ENCODE measurements at places on chromosomes 13 and 19. TPM values are rescaled to one million over a fixed set of nuclear protein-coding genes. Genes with fewer than 3 reads are reported as not detected.
A peak's percentile ranks its signal among the peaks of the same experiment; 100 is the strongest.

DNA sequence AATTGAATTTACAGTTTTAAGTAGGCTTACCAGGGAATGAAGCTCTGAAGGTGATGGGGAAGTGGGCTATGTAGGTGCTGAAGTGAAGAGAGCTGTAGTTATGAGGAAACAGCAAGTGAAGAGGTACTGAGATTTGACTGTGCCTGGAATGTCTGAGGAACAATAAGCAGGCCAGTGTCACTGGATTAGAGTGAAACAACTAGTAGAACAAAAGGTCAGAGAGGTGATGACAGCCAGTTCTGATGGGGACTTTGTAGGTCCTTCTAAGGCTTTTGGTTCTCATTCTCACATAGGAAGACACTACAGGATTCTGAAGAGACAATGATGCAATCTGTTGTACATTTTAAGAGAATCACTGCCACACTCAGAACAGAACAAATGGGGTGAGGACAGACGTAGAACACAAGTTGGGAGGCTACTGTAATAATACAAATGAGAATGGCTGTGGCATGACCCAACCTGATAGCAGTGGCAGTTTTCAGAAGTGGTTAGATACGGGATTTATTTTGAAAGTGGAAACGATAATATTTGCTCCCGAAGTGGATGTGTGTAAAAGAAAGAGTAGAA lies 130.8 kb downstream of the MYCBP2 start:
- DNase-seq, result peak; percentile 33
- H3K4me1 ChIP-seq, result no peaks in the 10 kb centered on the region
- H3K27ac ChIP-seq, result no peak overlapping the region
- no peaks in the 10 kb centered on the region for H3K27me3 ChIP-seq

ANGPTL8 gene
- not detected for total RNA-seq

- no peak overlapping the region for H3K4me3 ChIP-seq
- peaks cover 3% of the 10 kb centered on the region for H3K4me1 ChIP-seq
- H3K27ac ChIP-seq, result no peak overlapping the region
- H3K36me3 ChIP-seq, result no peaks in the 10 kb centered on the region
- H3K27me3 ChIP-seq, result no peaks in the 10 kb centered on the region
- DNase-seq, result no peak
These were observed 45.0 kb downstream of the SLC7A1 start for GRCh38 chr13:29550430-29550988.

- H3K4me3 ChIP-seq, result no peak overlapping the region
- peaks cover 7% of the 10 kb centered on the region for H3K4me1 ChIP-seq
- no peak overlapping the region for H3K27ac ChIP-seq
- H3K27me3 ChIP-seq, result no peaks in the 10 kb centered on the region
- H3K36me3 ChIP-seq, result no peaks in the 10 kb centered on the region
These were observed 560.4 kb downstream of the GPC6 start for GRCh38 chr13:93786846-93787489.

DNA sequence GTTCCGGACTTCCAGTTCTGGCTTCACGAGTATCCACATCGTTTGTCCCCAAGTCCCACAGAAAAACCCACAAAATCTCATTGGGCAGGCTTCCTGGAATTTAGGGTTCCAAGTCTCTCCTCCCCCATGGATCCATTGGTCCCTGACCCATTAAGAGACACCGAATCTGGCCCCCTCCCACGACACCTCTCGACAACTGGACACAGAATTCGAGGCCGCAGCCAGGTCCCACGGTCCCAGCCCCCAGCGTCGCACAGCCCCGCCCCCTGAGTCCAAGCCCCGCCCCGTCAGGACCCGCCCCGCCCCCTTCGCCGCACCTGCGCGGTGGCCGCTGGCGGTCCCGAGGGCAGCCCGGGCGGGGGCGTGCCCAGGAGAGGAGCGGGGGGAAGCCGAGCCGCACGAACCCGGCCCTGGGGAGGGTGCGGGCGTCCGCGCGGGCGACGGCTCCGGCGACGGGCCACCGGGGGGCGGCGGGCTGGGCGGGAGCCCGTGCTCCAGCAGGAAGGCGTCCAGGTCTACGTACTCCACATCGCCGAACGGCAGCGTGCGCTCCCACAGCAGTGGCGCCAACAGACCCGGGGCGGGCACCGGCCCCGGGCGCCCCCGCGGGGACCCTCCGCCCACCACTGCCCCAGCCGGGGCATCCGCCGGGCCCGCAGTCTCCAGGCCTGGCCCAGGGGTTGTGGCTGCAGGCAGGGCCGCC lies 1.8 kb downstream of the DBP start:
- H3K4me1 ChIP-seq, result peaks cover 25% of the 10 kb centered on the region
- H3K27ac ChIP-seq, result no peak overlapping the region
- peak overlapping the region; percentile 87 for H3K4me3 ChIP-seq
- no peaks in the 10 kb centered on the region for H3K36me3 ChIP-seq
- no peaks in the 10 kb centered on the region for H3K27me3 ChIP-seq

DNA sequence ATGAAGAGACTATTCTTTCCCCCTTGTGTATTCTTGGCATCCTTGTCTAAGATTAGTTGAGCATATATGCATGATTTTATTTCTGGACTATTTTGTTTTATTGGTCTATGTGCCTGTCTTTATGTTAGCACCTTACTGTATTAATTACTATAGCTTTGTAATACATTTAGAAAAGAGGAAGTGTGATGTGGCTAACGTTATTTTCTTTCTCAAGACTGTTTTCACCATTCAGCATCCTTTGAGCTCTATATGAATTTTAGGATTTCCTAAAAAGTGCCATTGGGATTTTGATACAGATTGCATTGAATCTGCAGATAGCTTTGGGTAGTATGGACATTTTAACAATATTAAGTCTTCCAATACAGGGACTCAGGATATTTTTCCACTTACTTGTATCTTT lies 37.5 kb upstream of the PCDH20 start:
- H3K4me3 ChIP-seq, result no peak overlapping the region
- no peaks in the 10 kb centered on the region for H3K36me3 ChIP-seq
- H3K27me3 ChIP-seq, result no peaks in the 10 kb centered on the region
- H3K27ac ChIP-seq, result no peak overlapping the region

DNA sequence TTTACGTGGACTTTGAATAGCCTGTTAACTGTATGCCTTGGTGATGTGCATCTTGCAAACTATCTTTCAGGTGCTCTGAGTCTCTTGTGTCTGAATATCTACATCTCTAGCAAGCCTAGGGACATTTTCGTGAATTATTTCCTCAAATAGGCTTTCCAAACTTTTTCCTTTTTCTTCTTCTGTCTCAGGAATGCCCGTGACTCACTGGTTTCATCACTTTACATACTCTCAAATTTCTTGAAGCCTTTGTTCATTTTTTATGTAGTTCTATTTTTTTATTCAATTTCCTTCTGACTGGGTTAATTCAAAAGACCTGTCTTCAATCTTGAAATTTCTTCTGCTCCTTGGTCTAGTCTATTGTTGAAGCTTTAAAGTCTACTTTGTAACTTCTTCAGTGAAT lies 332.2 kb downstream of the OXGR1 start:
- no peak for DNase-seq
- no peak overlapping the region for H3K4me3 ChIP-seq
- no peak overlapping the region for H3K27ac ChIP-seq
- H3K36me3 ChIP-seq, result no peaks in the 10 kb centered on the region
- no peaks in the 10 kb centered on the region for H3K27me3 ChIP-seq
- no peaks in the 10 kb centered on the region for H3K4me1 ChIP-seq

- H3K27me3 ChIP-seq, result peaks cover 9% of the 10 kb centered on the region
- DNase-seq, result no peak
- H3K4me1 ChIP-seq, result peaks cover 5% of the 10 kb centered on the region
- no peaks in the 10 kb centered on the region for H3K36me3 ChIP-seq
These were observed 174.0 kb downstream of the DCT start for GRCh38 chr13:94305463-94305862.

GRCh38 chr13:43905435-43906031 lies 25.8 kb downstream of the LACC1 start:
- no peak overlapping the region for H3K27ac ChIP-seq
- H3K27me3 ChIP-seq, result no peaks in the 10 kb centered on the region
- H3K36me3 ChIP-seq, result no peaks in the 10 kb centered on the region
- DNase-seq, result peak; percentile 80
- H3K4me3 ChIP-seq, result no peak overlapping the region

- H3K4me3 ChIP-seq, result no peak overlapping the region
- H3K36me3 ChIP-seq, result no peaks in the 10 kb centered on the region
- peaks cover 3% of the 10 kb centered on the region for H3K4me1 ChIP-seq
- no peaks in the 10 kb centered on the region for H3K27me3 ChIP-seq
These were observed 98.0 kb downstream of the FOXO1 start for GRCh38 chr13:40568246-40569023.

ZNF177 gene
- 20.9 TPM for total RNA-seq

STOML3 gene
- 0.21 TPM for total RNA-seq

- no peaks in the 10 kb centered on the region for H3K4me1 ChIP-seq
- no peak overlapping the region for H3K4me3 ChIP-seq
- DNase-seq, result peak; percentile 62
- no peak overlapping the region for H3K27ac ChIP-seq
- no peaks in the 10 kb centered on the region for H3K36me3 ChIP-seq
- no peaks in the 10 kb centered on the region for H3K27me3 ChIP-seq
These were observed 43.9 kb downstream of the SIAH3 start for GRCh38 chr13:45807520-45808099.

DNA sequence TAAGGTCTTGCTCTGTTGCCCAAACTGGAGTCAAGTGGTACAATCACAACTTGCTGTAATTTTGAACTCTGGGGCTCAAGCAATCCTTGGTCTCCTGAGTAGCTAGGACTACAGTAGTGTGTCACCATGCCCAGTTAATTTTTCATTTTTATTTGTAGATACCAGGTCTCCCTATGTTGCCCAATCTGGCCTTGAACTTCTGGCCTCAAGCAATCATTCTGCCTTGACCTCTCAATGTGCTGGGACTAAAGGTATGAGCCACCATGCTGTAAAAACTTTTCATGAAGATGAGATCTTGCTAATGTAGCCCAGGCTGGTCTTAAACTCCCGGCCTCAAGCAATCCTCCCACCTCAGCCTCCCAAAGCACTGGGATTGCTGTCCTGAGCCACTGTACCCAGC lies 15.1 kb upstream of the NAA16 start:
- H3K4me3 ChIP-seq, result no peak overlapping the region
- H3K27me3 ChIP-seq, result no peaks in the 10 kb centered on the region
- no peaks in the 10 kb centered on the region for H3K4me1 ChIP-seq
- H3K27ac ChIP-seq, result no peak overlapping the region

DNA sequence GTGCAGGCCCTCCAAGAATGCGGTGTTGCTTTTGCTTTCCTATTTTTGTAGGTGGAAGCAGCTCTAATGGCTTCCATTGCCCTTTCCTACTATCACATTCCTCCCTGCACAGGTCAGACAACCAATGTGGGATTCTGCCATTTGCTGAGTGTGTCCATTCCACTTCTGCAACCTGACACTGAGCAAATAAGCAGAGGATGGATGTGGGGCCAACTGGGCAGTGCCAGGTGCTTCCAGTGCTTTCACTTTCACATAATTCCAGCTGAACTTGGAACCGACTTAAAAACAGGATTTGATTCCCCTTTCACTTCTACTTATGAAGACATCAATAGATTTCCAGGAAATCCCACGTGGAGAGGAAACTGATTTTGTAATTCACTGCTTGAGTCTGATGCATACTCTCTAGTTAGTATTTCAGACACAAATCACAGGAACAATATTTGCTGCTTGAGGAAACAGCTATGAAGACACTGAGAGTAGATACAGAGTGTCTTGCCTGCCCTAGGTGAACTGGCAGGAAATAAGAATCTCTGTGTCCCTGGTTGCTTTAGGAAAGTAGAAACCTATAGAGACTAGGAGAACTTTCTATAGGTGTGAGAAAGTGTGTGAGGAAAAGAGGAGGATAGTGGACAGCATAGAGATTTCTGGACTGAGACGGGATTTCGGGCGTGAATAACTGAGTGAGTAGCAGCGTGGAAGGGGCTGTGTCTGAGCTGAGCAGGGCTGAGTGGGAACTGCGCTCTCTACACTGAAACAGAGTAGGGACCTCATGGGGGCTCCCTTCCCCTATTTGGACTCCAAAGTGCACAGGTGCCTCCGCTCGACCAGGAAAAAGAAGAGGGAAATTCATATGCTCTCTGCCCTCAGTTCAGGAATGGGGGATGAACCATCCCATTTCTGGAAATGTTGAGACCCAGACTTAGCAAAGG lies 22.5 kb downstream of the LGALS16 start:
- H3K4me3 ChIP-seq, result no peak overlapping the region
- no peaks in the 10 kb centered on the region for H3K36me3 ChIP-seq
- no peak overlapping the region for H3K27ac ChIP-seq

DNA sequence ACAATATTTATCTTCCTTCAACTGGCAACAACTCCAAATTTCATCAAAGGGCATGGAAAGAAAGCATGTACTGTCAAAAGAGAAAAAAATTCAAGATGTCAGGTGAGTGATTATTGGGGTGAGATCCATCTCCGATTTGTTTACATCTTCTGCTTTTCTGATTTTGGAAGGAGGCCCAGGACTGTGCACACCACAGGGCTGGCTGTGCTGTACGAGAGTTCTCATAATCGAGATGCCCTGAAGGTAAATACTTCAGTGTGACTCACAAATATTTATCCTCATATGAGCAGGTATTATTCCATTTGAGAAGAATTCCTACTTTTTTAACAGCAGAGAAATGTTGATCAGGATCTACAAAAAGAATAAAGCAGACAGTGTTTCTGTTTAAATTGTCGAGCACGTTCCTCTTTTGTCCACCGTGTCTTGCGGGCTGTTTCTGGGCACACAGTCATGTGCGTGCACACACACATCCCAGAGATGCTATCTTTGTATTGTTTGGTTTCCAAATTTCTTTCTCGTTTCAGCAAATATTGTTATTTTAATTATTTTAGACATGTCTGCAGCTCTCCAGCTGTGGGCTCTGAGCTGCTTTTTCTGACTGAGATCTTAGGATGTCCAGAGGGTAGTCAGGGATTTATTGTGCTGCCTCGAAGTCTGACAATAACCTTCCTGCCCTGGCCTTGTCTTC lies 103.8 kb downstream of the KL start:
- no peaks in the 10 kb centered on the region for H3K27me3 ChIP-seq
- H3K36me3 ChIP-seq, result no peaks in the 10 kb centered on the region
- no peak for DNase-seq
- peaks cover 7% of the 10 kb centered on the region for H3K4me1 ChIP-seq
- H3K4me3 ChIP-seq, result no peak overlapping the region

DNA sequence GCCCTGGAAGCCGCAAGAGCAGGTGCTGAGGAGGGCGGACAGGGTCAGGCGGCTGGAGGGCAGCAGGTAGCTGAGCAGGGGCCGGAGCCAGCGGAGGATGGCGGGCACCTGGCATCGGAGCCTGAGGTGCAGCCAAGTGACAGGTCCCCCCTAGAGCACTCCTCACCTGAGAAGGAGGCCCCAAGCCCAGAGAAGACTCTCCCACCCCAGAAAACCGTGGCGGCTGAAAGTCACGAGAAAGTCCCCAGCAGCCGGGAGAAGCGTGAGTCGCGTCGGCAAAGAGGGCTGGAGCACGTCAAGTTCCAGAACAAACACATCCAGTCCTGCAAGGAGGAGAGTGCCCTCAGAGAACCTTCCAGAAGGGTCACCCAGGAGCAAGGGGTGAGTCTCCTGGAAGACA lies 20.5 kb upstream of the USE1 start:
- DNase-seq, result no peak
- H3K27ac ChIP-seq, result no peak overlapping the region
- H3K36me3 ChIP-seq, result no peaks in the 10 kb centered on the region
- H3K27me3 ChIP-seq, result no peaks in the 10 kb centered on the region

ZNF784 gene
- 3.9 TPM for total RNA-seq

GRCh38 chr19:3061182-3062161 lies 823 bp downstream of the TLE5 start:
- no peak for DNase-seq
- peaks cover 11% of the 10 kb centered on the region for H3K27me3 ChIP-seq
- H3K27ac ChIP-seq, result no peak overlapping the region

SIAH3 gene
- not detected for total RNA-seq

FXYD3 gene
- not detected for total RNA-seq

- DNase-seq, result no peak
- no peaks in the 10 kb centered on the region for H3K36me3 ChIP-seq
- H3K4me1 ChIP-seq, result peaks cover 28% of the 10 kb centered on the region
- H3K27ac ChIP-seq, result no peak overlapping the region
These were observed 6.8 kb downstream of the PTPRS start for GRCh38 chr19:5333581-5334365.
